NCI-H187 treated with DMSO at 0.1 percent for 48 hours (cell line): ENCODE measurements at places on chromosomes 5 and 9.

- DNase-seq, result no peak
Observed at GRCh38 chr9:93963969-93964368, 8.8 kb upstream of the BARX1 start.

GRCh38 chr5:90131383-90132133 is 278.0 kb downstream of the CETN3 start:
- DNase-seq, result no peak

DNA sequence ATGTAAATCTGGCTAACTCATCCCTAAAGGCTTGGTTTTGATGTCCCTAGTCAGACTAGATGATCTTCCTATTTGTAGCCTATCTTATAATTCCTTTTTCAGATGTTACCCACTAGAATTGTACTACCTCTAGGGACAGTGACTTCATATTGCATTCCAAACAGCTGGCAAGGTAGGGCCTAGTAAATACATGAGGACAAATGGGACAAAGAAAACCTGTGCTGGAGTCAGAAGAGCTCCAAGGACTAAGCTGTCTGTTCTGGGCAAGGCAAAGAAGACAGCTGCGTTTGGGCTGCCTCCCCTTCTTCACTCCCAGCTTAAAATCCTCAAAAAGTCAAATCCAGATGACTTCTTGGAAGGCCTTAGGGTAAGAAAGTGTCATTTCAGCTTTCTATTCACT is 10.0 kb downstream of the DMXL1 start:
- DNase-seq, result no peak

DNA sequence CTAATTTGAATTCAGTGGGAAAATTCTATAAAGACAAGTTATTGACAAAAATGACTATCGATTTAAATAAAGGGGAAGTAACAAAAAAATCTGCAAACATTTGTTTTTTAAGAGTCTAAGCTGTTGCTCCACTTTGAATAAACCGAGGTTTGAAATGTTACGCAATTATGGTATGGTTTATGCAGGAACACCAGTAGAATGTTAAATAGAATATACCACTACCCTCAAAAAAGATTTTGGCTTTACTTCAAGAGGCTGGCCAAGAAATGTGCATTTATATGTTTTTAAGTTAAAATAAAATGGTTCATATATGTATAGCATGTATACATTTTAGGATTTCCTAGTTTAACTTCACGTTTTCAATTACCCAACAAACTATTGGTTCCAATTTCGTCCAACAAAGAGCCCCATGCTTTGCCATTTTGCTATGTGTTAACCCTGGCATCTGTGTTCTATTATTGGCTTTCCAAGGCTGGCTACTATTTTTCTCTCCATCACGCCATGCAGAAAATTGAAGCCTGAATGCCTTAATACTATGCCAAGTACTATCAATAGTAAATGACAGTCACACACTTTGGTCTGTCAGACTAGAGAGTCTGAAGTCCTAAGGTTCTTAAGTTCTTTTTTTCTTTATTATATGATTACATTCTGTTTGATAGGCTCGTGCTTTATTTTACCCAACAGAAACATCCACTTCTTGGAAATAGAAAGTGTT is 171.2 kb downstream of the BRINP1 start:
- DNase-seq, result no peak

GRCh38 chr5:129271308-129271707 is 176.8 kb downstream of the ISOC1 start:
- no peak for DNase-seq

DNA sequence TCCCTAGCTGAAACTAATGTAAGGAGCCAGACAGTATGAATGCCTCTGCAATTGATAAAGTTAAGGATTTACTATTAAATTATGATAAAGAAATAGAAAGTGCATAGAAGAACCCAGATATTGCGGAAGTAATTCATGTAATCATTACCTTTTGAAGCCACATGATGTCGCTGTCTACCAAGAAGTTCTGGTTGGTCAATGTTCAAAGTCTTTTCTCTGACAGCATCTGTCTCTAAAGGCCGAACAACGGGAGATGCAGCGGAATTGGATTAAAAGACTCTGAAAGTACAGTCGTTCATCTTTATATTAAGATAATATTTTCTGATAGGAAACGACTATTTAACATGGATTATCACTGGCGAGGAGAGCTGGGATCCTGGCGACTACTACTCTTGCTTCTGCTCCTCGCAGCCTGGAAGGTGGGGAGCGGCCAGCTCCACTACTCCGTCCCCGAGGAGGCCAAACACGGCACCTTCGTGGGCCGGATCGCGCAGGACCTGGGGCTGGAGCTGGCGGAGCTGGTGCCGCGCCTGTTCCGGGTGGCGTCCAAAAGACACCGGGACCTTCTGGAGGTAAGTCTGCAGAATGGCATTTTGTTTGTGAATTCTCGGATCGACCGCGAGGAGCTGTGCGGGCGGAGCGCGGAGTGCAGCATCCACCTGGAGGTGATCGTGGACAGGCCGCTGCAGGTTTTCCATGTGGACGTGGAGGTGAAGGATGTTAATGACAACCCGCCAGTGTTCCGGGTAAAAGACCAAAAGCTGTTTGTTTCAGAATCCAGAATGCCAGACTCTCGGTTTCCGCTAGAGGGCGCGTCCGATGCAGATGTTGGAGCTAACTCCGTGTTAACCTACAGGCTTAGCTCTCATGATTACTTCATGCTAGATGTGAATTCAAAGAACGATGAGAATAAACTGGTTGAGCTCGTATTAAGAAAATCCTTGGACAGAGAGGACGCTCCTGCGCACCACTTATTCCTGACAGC is at the start of gene PCDHA8:
TSS of gene PCDHA8 (plus strand) at position 210 of the 985 bp plus-strand sequence. CDS start at position 345, 135 bp downstream.
- no peak for DNase-seq
